Kidney tubule cell (primary cell): ENCODE measurements at places on chromosomes 4 and X.

- no peak for DNase-seq
Observed at GRCh38 chrX:131609480-131609879, 65.6 kb downstream of the OR13H1 start.

DNA sequence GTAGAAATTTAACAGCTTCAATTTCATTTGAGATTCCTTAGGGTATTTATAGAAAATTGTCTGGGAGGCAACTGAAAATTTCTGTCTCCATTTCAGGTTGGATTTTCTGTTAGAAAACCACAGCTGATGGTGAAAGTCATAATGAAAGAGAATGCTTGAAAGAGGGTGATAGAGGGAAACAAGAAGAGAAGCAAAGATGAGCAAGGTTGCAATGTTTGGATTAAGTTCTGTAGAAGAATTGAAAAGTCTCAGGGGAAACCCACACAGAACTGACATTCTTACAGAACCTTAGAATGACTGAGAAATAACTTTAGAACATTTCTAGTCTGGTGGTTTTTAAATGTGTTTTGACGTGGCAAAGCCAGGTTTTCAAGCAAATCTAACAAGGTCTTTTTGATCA lies 14.7 kb downstream of the GBA3 start:
- DNase-seq = no peak

GRCh38 chrX:121151293-121151692 lies 103.9 kb downstream of the GLUD2 start:
- DNase-seq = no peak

DNA sequence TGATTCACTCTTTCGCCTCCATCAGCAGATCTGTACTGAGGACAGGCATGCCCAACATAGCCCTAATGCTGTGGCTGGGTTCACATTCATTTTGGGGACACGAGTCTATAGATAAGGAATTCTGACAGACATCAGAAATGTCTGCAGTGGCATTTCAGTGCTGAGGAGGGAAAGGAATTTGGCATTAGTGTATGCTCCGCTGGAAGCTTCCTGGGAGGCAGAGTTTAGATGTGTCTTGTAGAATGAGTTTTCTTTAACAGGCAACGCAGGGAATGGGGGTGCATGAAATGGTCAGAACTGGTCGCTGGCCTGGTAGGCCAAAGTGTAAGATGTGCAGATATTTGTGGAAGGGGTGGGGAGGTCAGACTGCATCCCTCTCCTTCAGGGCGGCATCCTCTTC lies 43.5 kb upstream of the ZNF518B start:
- no peak for DNase-seq

GRCh38 chr4:139900964-139901376 lies 235.4 kb downstream of the MGST2 start:
- DNase-seq = peak; percentile 67

GRCh38 chrX:104854188-104854587 lies 288.2 kb downstream of the IL1RAPL2 start:
- peak; percentile 55 for DNase-seq

DNA sequence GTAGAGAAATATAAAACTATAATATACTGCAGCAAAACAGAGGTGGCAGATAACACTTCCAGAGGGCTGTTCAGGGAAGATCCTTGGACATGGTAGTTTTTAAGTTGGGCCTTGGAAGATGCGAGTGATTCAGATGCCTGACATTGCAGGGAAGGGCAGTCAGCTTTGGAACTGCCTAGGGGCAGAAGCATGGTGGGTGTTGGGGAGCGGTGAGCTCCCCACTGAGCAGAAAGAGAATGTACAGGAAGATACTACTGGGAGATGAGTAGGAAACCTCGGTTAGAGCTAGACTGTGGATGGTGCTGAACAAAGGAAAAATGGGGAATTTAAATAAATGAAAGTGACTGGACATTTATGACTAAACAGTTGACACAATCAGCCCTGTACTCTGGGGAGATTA lies 24.9 kb upstream of the SEC24B start:
- DNase-seq = no peak

GRCh38 chr4:7196736-7197135 lies 4.4 kb downstream of the SORCS2 start:
- no peak for DNase-seq

DNA sequence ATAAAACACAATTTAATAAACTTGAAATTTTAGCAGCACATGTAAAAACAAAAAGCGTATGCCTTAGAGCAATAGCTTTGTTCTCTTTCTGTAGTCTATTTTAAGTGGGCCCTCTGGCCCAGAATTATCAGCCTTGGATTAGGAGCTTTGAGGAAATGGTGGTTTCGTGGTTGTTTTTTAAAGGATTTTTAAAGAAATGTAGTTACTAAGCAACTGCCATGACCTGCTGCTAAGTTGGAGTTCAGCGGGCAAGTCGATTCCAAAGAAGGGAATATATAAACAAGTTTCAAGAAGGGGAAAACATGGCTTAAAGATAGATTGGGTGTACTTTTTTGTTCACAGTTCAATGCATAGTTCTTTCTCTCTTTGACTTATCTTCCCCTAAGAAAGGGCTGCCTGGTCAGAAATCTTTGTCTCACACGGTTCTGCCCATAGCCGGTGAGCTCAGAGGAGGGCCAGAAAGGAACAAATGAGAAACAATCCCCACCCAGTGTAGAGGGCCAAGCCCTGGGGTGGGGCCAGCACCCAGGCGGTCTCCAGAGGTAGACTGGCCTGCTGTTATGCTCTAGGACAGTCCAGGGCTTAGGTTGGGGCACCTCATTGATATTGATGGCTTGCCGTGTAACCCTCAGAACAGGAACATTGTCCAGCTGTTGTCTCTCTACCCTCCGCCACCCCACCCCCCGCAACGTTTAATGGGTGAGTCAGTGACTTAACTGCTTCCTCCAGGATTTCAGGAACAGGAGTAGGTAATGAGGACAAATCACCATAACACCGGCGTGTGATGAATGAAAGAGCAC lies 32.5 kb downstream of the DLG3 start:
- DNase-seq = peak; percentile 84

- DNase-seq = no peak
Observed at GRCh38 chrX:38804432-38804681, 3.1 kb downstream of the MID1IP1 start.

- no peak for DNase-seq
Observed at GRCh38 chr4:109981936-109982335, 69.3 kb downstream of the EGF start.

DNA sequence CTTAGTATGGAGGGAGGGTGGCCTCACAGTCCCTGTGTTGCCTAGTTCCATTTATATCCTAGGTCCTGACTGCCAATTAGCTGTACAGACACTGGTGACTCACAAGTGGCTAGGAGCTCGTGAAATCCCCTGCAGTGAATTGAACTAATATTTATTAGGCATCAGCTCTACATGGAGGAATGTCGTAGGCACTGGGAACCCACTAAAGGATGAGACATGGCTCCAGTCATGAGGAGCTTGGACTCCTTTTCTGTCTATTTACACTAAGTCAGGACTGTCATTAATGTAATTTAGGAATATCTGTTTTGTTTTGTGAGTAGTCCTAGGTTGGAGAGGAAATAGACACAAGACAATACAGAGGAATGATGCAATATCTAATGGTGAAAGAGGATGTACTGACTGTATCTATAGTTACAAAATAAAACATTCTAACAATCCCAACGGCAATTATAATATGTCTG lies 67.7 kb downstream of the MID1IP1 start:
- peak; percentile 75 for DNase-seq

GRCh38 chrX:54798137-54798536 lies at the start of gene ITIH6:
Gene ITIH6, minus strand, starts transcription at chrX:54798255. Its CDS starts 45 bp downstream, at chrX:54798210.
- no peak for DNase-seq

DNA sequence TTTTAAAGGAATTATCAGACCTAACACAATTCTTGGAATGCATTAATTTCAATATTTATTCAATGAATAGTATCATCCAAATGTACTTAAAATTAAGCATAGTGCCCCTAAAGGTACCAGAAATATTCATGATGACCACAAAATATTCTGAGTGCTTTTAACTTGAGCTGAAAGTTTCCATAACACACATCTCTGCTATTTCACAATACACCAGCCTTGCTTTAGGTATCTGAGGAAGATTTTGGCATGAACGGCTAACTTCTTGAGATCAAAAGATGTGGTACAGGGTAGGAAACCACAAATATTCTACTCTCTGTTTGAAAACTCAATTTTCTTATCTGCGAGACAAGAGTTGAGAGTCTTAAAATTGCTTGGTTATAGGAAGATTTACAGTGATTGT lies 538.3 kb upstream of the PCDH7 start:
- no peak for DNase-seq

DNA sequence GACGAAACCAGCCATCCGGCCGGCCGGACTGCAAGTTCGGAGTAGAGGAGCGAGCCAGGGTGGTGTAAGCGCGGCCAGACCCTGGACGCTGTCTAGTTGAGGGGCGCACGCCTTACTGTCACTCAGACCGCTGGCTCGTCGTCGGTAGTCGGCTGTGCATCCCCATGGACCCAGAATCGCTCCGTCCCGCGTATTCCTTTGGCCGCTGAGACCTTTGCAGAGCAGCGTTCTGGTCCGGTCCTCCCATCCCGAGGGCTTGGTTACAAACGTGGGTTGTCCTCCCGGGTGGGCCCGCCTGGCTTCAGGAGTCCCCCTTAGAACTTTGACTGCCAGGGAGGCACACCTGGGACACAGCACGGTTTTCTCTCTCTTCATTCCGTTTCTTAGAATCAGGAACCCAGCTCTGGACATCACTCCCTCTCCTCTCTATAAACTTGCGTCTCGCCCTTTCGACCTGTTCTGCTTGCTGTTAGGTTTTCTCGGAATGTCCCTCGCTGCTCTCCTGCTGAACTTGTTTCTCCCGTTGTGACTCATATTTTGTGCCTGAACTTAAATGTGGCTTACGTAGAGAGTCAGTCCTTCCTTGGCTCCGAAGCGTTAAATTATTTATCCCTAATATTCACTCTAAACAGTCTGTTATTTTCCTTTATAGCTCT lies 672 bp downstream of the PGM2 start:
- peak; percentile 67 for DNase-seq

DNA sequence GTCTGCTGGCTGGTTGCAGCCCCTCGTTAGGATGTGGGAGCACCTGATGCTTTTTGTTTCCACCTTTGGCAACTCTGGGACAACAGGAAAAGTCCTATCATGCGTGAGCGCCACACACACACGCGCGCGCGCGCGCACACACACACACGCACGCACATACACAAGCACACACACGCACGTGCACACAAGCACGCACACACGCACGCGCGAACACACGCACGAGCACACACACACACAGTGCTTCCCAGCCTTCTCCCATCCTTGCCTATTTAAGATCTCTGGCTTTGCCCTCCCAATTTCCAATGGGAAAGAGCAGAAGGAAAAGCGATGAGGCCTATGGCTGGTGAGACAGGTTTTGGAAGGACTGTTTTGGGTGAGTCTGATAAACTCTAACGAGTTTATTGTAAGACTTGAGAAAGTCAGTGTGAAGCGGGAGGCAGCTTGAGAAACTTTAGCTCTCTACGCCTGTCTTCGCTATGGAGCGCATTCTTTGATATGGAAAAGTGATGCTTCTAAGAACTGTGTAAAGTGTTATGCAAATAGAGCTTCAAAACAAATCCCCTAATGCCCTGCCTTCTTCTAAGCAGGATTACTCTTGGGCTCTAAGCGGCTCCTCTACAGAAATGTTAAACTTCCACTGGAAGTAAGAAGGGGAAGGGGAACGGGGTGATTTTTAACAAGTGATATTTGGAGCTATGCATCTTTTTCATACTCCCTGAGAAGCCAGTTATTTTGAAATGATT lies 11.8 kb downstream of the SUPT20HL1 start:
- no peak for DNase-seq

DNA sequence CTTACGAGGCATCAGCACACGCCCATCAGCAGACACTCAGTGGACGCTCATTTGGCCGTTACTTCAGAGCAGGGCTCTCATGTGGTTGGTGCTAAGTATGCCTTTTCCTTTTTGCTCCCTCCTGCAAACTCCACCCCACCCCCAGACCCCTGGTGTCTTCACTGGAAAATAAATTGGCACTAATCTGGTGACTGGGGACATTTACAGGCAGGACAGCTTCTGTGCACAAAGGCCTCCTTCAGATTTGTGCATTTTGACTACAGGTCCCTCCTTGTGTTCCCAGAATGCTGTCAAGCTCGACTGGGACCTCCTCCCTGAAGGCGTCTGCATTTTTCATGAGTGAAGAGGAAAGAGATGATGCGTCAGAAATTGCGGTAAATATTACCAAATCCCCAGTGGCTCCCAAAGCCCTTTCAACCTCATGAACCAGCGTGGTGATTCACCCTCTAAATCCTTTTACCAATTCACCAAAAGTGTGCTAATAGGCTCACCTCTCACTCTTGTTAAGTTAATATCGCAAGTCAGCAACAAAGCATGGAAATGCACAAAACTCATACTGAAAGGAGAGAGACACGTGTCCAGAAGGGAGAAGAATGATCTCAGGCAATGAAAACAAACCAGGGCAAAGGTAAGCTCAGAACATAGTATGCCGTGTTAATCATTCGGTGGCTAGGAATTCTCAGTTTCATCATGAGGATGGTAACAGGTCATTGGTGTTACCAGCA lies 119.0 kb downstream of the NKX6-1 start:
- peak; percentile 96 for DNase-seq

DNA sequence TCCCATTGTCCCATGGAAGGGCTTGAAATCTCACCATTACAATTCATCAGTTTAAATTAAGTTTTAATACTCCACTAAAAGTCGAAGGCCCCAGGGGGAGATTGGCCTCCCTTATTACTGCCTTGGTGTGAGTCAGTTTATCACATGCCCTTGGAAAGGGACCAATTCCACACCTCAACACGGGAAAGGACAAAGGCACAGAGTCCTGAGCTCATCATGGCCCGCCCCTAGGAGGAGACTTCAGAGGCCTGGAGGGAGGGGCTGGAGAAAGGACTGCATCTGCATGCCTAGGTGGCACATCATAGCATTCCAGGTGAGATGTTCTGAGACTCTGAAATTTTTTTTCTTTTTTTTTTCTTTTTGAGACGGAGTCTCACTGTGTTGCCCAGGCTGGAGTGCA lies 2.8 kb upstream of the SEL1L3 start:
- DNase-seq = peak; percentile 98

DNA sequence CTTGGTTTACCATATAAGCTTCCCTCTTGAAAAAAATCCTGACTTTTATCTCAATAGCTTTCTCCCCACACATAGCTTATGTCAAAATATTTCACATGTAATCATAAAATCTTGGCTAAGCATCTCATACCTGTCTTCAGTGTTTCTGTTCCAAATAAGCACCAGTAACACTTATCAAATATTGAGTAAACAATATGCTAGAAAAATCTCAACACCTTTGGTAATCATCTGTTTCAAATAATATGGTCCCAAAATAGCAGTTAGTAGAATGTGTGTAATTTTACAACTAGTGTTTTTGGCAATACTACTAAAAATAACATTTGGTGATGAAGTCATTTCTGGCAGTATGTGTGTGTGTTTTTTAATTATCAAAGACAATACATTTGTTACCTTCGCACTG lies 2138.2 kb downstream of the PCDH7 start:
- DNase-seq = no peak

DNA sequence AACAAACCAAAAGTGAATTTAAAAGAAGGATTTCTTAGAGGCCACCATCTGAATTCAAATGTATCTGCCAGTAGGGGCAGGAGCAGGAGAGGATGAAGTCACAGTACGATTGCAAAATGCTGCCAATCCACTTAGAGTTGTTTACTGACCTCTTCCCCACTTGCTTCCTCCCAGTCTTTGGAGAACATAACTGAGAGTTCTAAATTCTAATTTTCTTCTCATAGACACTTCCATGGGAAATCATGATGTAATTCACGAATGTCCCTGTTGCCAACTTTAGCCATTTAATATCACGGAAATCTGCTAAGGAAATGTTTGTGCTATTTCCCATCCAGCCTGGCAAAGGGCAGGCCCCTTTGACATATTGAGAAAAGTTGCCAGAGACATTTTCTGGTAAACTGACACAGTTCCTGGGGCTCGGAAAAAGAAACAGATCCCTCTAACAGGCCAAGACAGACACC lies 33.6 kb upstream of the NOCT start:
- DNase-seq = no peak

- no peak for DNase-seq
Observed at GRCh38 chrX:88940904-88941303, 193.9 kb downstream of the CPXCR1 start.
